Dermis blood vessel endothelial cell (primary cell): ENCODE measurements at places on chromosomes 7 and 10.
A peak's percentile ranks its signal among the peaks of the same experiment; 100 is the strongest.

- no peak for DNase-seq
Measured at GRCh38 chr7:113000316-113001020, 86.2 kb downstream of the GPR85 start.

- DNase-seq: peak; percentile 29
Measured at GRCh38 chr7:107230334-107230733, 61.5 kb downstream of the HBP1 start.

GRCh38 chr10:6473430-6473829 is 106.6 kb downstream of the PRKCQ start:
- DNase-seq: no peak

DNA sequence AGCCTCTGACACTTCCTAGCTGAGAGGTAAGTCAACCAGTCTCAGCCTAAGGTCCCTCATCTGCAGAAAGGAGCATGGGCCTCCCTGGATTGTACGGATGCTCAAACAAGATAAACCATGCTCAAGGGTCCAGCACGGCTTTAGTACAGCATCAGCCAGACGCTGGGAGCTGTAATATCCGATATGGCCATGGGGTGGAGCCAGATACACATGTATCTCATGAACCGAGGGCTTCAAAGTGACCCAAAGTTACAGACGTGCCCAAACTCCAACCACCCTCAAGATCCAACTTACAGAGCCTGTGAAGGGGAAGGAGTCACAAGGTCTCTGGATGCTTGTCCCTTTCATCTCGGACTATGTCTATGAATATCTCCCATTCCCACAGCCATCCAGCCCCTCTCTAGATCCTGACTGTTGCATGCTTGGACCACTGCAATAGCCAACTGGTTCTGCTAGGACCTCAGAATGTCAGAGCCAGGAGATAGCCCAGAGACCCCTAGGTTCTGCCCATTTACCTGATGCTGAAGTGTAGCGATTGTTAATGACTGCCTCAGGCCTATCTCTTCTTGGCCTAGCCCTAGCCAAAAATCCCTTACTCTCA is 142.4 kb downstream of the SH3PXD2A start:
- peak; percentile 88 for DNase-seq

DNA sequence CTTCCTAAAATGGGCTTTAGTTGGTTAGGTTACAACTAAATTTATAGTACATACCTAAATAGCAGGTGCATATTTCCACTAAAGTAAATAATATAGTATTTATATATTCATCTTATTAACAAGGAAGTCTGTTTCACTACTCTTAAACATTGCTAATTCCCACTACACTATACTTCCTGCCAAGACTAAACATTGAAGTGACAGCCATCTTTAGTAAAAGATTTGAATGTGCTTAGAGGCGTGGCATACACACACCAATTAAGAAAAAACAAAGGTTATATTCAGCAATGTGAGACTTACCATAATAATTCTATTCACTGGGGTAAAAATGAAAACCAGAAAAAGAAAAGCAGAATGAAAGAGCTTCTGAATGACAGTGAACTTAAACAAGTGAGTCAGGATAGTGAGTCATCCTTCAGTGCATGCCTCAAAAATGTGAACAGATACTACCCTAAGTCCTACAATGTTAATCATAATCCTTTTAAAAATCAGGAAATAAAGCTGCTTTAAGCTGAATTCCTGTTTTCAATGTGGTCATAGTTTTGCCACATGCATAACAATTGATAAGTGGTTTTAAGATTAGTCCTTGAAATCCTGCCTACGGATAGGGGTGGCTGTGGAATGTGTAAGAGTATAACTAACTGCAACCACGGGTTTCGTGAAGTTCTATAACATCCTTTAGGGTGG is 59.4 kb downstream of the USP6NL start:
- peak; percentile 89 for DNase-seq

DNA sequence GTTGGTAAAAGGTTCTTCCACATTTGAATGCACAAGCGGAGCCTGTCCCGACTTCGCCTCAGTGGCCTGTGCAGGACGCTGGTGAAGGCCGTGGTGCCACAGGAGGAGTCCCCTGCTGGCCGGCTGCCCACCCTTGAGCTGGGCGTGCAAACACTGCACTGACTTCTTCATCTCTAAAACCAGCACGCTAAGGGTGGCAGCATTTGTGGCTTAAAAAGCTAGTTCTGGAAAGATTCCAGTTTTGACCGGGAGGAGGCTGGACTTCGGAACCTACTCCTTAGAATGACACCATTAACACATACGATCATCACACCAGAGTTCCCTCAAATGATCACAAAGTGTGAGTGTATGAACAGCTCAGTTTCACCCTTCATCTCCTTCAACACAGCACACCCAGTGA is 102.4 kb downstream of the SMURF1 start:
- no peak for DNase-seq

DNA sequence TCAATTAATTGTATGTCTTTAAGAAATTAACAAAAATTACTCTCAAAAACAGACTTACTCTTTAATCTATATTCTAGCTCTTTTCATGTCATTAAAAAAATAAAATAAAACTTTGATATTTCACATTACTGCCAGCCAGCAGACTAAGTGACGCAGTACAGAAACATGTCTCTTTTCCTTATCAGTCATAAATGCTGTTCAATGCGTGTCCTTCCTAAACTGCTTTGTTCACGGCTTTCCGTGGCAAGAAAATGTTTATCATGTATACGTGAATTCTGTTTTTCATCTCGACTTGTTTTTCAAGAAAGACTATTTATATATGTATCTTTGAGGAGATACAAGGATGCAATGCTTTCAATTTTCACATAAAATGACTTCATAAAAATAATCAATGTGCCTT is 182.4 kb downstream of the DOCK4 start:
- peak; percentile 68 for DNase-seq

GRCh38 chr7:108015740-108016139 is 12.8 kb upstream of the LAMB1 start:
- DNase-seq: peak; percentile 77

GRCh38 chr7:50022991-50023390 is 70.1 kb downstream of the ZPBP start:
- no peak for DNase-seq

DNA sequence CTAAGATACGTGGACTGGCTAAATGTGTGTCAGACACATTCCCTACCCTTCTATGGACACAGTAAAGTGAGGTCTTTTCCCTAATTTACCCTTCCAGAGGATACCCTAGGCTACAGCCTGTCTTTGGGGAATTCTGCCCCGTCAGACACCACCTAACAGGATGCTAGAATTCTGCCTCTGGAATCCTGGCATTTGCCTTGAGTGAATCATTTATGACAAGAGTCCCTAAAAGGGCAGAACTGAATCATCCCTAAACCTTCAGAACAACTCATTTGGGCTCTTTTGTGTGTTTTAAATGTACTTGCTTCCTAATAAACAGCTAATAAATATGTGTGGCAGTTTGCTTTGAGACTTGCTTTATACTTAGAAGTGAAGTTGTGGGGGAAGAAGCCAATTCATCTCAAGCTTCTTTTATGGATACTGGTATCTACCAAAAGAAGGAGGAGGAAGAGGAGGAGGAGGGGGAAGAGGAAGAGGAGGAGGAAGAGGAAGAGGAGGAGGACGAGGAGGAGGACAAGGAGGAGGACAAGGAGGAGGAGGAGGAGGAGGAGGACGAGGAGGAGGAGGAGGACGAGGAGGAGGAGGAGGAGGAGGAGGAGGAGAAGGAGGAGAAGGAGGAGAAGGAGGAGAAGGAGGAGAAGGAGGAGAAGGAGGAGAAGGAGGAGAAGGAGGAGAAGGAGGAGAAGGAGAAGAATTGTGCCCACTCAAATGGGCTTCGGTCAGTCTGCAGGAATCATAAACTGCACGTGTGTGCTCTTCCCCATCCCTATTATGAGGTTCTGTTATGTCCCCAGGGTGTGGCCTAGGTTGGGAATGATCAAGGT is 27.1 kb downstream of the PARP12 start:
- DNase-seq: peak; percentile 65

DNA sequence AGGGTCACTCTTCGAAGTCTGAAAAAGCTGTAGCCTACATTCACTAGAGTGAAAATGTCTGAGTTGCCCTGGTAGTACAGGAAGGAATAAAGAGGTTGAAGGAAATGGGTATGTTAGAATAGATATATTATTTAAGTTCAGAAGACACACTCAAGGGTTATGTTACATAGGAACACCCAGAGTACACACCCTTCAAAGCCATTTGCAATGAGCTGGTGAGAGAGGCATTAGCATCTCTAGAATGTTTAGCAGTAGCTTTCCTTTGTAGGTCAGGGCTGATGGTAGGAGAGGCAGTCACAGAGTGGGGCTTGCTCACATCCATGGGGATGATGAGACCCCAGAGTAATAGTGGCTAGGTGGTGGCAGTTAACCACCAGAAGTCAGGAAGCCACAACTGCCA is 221.2 kb downstream of the SLC25A13 start:
- DNase-seq: no peak

- no peak for DNase-seq
Measured at GRCh38 chr7:28858206-28858605, 99.9 kb downstream of the TRIL start.

DNA sequence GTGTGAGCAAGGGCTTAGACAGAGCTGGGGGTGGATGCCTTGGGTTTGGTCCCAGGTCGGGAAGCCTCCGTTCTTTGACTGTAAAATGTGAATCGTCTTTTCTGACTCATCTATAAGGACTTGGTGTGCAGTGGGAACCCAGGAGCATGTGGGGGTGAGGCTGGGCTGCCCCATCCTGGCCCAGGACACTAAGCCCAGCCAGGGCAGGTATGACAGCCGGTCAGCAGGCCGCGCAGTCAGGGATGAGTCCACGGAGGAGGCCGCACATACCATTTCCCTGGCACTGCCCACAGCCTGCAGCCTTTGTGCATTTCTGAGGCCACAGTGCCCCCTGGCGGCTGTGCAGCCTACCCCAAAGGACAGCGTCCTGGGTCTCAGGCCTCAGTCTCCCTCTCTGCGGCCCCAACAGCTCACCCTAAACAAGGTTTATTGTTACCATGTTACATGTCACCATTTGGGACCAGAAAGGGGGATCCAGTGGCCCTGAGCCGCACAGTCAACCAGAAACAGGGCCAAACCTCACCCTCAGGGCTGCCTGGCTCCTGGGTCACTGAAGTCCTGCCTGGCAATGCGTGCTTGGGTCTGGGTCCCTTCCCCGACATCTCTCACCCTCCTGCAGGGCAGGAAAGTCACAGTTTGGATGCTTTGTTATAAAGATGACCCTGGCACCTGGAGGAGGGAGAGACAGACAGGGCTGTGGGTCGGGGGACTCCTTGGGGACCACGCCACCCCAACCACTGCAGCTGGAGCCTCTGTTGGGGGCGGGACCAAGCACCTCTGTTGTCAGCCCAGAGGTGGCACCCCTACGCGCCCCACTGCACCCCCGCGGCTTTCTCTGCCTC is 14.4 kb upstream of the SH2B2 start:
- DNase-seq: peak; percentile 80

GRCh38 chr10:77898323-77899079 is 28.1 kb downstream of the DLG5 start:
- peak; percentile 26 for DNase-seq

DNA sequence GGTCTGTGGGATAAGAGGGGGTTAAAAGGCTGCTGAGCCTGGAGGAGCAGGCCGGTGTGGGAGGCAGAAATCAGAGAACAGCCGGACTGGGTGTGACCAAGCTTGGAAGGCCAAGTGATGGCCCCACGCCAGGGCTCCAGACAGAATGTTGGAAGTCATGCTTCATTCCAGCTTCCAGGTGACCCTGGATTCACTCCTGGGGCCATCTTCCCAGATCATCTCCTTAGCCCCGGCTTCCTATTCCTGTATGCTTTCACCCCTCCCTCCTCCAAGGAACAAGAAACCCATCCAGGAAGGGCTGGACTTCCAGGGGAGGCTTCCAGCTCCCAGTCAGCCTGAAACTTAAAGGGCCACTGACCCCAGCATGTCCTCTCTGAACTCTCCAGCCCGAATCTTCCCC is 1.0 kb downstream of the INMT start:
- DNase-seq: no peak

DNA sequence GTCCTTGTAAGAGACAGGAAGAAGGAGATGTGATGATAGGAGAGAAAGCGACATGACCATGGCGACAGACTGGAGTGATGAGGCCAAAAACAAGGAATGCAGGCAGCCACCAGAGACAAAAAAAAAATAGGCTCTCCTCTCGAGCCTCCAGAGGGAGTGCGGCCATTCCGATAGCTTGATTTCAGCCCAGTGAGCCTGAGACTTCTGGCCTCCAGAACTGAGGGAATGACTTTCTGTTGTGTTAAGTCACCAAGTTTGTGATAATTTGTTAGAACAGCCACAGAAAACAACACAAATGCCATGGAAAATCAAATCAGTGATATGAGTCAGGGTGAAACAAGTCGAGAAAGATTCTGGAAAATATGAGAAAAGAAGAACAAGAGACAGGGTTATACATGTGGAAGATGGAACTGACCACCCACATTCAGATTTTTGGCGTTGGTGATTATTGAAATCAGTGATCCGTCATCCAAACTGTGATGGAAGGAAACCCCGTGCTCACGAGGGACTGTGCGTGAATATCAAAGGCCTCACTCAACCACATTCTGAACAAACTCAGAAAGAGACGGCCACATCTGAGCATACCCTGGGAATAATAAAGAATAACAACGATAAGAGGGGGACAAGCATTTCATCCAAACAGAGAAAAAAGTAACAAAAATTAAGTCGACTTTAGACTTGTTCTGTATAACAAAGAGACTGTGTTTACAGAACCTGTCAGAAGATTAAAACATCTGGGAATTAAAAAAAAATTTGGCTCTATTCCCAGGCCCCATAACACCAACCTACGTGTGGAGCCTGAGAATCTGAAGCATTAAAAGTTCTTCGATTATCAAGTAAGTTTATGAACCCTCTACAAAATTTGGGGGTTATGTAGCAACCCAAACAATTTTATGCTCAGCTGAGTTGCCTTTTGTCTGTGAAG is 72.1 kb downstream of the EEPD1 start:
- DNase-seq: no peak

DNA sequence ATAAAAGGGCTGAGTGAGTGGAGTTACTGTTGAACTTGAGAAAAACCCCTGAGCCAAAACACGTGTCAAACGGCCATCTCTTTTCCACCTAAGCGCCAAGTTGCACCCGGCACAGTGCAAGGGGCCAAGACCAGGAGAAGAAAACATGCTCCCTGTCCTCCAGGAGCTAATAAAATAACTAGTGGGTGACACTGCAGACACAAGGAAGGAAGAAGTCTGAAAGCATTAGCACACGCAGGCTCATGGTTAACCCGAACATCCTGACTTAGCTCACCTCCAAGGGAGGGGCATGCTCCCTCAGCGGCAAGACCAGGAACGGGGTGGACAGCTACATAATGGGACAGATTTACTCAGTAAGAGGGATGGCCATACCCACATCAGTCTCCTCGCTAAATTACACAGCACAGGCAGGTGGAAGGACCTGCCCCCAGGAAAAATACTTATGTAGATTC is 65.0 kb downstream of the PIP4K2A start:
- DNase-seq: no peak

- DNase-seq: no peak
Measured at GRCh38 chr10:79049931-79050895, 18.6 kb upstream of the ZMIZ1 start.

GRCh38 chr7:155746188-155746587 is 66.1 kb downstream of the SHH start:
- DNase-seq: no peak
